Stimulated activated CD4-positive, alpha-beta T cell treated with anti-CD3 and anti-CD28 coated beads, Interleukin-15, amount 100 ng/mL, for 24 hours (primary cell): ENCODE measurements at places on chromosomes 6 and 20.

DNA sequence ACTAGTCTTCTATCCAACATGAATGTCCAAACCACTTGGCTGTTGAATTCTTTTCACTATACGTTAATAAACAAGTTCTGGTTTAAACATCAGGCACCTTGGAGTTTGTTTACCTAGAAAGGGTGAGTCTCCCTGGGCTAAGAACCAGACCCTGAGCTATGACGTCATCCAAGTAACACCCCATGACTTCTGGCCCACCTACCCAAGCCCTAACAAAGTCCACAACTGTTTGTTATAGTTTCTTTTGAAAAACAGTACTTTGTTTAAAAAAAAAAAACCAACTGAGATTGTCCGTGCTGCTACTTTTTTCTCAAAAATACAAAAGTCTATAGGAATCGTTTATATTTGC lies 146.9 kb upstream of the BEND6 start:
- no peak for DNase-seq

DNA sequence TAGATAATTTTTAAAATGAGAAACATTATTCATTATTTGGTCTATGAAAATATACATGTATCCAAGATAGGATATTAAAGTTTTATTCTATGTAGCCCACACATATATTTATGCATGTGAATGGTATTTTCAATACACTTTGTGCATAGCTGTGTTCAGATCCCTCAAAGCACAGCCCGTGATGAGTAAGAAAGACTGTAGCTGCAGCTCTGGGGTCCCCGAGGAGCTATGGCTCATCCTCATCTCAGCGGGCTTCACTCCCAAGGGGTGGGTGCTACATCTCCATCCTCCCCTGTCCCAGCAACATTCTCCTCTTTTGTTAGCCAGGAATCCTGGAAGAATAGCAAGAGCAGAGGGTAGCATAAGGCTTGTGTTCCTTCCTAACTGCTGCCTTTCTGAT lies 130.8 kb downstream of the SAMD5 start:
- DNase-seq: no peak

DNA sequence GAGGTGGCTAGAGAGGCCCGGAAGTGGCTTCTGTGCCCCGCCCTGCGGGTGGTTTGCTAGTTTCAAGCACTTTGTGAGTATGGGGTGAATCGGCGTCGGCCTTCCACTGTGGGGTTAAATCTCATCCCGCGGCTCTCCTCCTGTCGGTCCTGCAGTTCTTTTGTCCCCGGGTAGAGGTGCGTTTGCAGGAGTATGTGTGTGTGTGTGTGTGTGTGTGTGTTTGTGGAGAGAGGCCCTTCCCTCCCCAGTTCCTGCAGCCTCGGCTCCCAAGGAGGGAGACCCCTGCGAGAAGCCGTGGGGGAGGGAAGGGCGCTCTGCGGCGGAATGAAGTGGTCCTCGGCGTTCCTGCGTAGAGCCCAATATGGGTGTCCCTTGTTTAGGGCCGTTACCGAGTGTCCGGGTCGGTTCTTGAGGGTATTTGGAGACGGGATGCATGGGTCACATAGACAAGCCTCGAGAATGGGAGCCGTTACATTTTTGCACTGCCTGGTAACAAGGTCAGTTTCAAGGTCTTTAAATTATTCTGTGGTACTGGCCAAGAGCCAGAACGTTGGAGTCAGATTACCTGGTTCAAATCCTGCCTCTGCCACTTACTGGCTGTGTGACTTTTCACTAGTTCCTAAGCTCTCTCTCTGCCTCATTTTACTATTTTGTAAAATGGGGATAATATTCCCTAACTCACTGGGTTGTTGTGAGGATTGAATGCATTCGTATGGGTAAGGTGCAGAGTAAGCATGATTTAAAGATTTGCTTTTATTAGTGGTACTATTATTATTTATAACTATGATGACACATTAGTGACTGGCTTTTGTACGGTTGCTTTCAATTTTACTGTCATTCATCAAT lies at the start of gene ZKSCAN3:
ZKSCAN3 (plus strand) TSS at position 56 of the 846 bp plus-strand sequence. CDS start 9,640 bp downstream, outside the sequence.
- peak; percentile 92 for DNase-seq

GRCh38 chr20:3398681-3399252 lies 8.7 kb downstream of the DNAAF9 start:
- DNase-seq: no peak

- DNase-seq: no peak
These were observed 21.0 kb downstream of the RMND1 start for GRCh38 chr6:151430886-151431285.

GRCh38 chr6:18585032-18585573 lies 198.0 kb downstream of the RNF144B start:
- DNase-seq: no peak

GRCh38 chr6:116217069-116217468 lies 36.8 kb downstream of the TSPYL4 start:
- no peak for DNase-seq

- DNase-seq: no peak
These were observed 59.2 kb downstream of the LAMP5 start for GRCh38 chr20:9573335-9574151.
